ENCODE measurements at places on chromosomes 12 and 14. TPM values are rescaled to one million over a fixed set of nuclear protein-coding genes. Genes with fewer than 3 reads are reported as not detected.

DNA sequence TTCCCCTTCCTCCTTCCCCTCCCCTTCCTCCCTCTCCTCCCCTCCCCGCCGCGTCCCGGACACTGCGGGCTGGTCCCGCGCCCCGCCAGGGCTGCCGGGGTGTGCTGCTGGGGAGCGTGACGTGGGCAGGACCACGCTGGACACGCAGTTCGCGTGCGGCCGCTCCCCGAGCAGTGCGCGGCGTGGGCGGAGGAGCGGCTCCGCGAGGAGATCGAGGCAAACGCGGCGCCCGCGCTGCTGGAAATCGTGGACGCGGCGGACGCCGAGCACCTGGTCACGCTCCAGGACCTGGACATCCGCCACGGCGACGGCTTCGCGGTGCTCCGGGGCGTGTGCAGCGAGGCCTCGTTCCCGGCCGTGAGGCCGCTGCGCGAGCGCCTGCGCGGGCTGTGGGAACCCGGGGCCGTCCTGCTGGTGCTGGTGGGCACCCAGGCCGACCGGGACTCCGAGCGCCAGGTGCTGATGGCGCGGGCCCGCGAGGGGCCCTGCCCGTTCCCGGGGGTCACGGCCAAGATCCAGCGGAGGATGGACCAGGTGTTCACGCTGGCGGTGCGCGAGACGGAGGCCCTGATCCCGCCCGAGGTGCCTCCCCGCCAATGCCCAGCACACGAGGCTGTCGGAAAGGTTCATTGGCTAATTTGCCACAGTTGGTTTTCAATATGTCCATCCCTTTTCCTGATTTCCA is 84.3 kb downstream of the TNFAIP2 start:
- peak overlapping the region; percentile 94 for H3K27ac ChIP-seq
- H3K36me3 ChIP-seq: no peaks in the 10 kb centered on the region
- H3K27me3 ChIP-seq: no peaks in the 10 kb centered on the region
- peak overlapping the region; percentile 73 for H3K4me3 ChIP-seq
- no peaks in the 10 kb centered on the region for H3K4me1 ChIP-seq

Gene KCNC2
- 0.29 TPM for total RNA-seq

- no peak overlapping the region for H3K27ac ChIP-seq
- H3K36me3 ChIP-seq: no peaks in the 10 kb centered on the region
- H3K27me3 ChIP-seq: no peaks in the 10 kb centered on the region
- no peak for DNase-seq
- no peak overlapping the region for H3K4me3 ChIP-seq
- no peaks in the 10 kb centered on the region for H3K4me1 ChIP-seq
Observed at GRCh38 chr12:105315726-105316125, 14.8 kb upstream of the C12orf75 start.

- H3K27me3 ChIP-seq: no peaks in the 10 kb centered on the region
- H3K36me3 ChIP-seq: peaks cover 4% of the 10 kb centered on the region
- H3K27ac ChIP-seq: peak overlapping the region; percentile 39
Observed at GRCh38 chr12:56206452-56207166, 15.1 kb downstream of the RNF41 start.

GRCh38 chr12:19129122-19129485 is 429 bp upstream of the PLEKHA5 start:
- H3K4me1 ChIP-seq: no peaks in the 10 kb centered on the region
- peak overlapping the region; percentile 92 for H3K27ac ChIP-seq
- H3K4me3 ChIP-seq: peak overlapping the region; percentile 82

DNA sequence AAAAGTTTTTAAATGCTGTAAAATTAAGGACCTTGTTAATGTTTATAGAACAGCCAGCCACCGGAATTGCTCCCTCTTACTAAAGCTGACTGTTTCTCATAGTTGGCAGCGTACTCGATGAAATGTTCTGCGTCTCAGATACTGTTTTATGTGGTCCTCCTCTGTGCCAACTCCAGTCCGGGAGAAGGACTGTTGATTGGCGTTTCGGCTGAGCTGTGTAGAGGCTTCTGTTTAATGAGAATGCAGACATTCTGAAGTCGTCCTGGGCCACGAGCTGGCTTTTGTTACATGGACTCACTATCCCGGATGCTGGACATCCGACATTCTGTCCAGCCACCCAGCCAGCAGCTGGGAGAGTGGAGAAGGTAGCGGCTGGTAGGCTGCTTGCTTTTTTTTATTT is 75.4 kb downstream of the WDR20 start:
- H3K36me3 ChIP-seq: no peaks in the 10 kb centered on the region
- H3K27me3 ChIP-seq: no peaks in the 10 kb centered on the region
- no peak for DNase-seq
- no peak overlapping the region for H3K27ac ChIP-seq
- no peak overlapping the region for H3K4me3 ChIP-seq

GRCh38 chr12:57069523-57069922 is 9.1 kb downstream of the NEMP1 start:
- no peak for DNase-seq
- no peaks in the 10 kb centered on the region for H3K27me3 ChIP-seq
- peak overlapping the region; percentile 65 for H3K27ac ChIP-seq
- no peaks in the 10 kb centered on the region for H3K4me1 ChIP-seq

Gene KERA
- not detected for total RNA-seq

Gene PPP4R4
- total RNA-seq: 7.9 TPM

DNA sequence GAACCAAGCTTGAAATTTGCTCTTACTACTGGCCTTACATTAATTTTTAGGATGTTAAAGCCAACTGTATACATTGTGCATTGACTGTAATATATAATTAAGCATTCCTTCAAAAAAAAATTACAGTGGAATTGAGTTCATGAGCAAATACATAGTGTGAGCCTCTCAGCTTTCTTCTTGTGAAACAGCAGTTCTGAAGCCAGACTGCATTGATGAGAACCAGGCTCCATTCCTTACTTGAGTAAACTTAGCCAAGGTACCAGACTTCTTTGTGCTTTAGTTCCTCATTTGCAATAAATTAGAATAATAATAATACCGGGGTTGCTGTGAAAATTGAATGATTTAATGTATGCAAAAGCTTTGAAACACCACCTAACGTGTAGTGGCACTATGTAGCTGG is 169.5 kb downstream of the ANO4 start:
- H3K36me3 ChIP-seq: no peaks in the 10 kb centered on the region
- H3K27ac ChIP-seq: no peak overlapping the region
- no peak for DNase-seq
- no peaks in the 10 kb centered on the region for H3K27me3 ChIP-seq

Gene CMA1
- total RNA-seq: 7.2 TPM

GRCh38 chr12:94779485-94779884 is 129.1 kb upstream of the TMCC3 start:
- no peaks in the 10 kb centered on the region for H3K36me3 ChIP-seq
- H3K27ac ChIP-seq: no peak overlapping the region
- H3K4me1 ChIP-seq: no peaks in the 10 kb centered on the region
- H3K4me3 ChIP-seq: no peak overlapping the region

DNA sequence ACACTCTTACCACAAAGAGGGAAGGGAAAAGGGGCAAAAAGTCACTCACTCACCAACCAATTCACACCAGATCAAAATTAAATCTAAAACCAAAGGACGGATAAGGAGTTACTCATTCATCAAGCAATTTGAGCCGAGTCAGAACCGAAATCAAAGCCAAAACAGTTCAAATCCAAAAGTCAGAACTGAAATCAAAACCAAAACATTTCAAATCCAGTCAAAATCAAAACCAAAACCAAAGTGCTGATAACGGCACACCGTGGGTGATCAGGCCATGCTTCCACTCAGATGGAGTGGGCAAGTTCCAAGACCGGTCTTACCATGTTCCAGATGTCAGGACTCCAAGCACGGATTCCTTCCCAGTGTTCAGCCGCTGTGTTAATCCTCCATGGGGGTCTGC is 139.5 kb downstream of the SLC38A6 start:
- H3K36me3 ChIP-seq: no peaks in the 10 kb centered on the region
- no peak overlapping the region for H3K4me3 ChIP-seq
- no peak overlapping the region for H3K27ac ChIP-seq

- H3K4me3 ChIP-seq: peak overlapping the region; percentile 86
- no peaks in the 10 kb centered on the region for H3K27me3 ChIP-seq
- H3K27ac ChIP-seq: peak overlapping the region; percentile 35
Observed at GRCh38 chr12:45732250-45732649, 2.7 kb downstream of the ARID2 start.

Gene SERPINA10
- total RNA-seq: not detected

Gene LHX5
- not detected for total RNA-seq

DNA sequence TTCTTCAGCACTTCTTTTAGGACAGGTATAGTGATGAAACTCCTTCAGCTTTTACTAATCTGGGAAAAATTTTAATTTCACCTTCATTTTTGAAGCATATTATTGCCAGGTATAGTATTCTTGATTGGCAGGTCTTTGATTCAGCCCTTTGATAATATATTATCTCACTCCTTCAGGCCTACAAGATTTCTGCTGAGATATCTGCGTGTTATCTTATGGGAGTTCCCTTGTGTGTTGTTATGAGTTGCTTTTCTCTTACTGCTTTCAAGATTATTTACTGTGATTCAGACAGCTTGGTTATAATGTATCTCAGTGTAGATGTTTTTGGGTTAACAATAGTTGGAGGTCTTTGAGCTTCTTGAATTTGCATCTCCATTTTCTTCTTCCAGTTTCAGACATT is 87.4 kb downstream of the ATF7IP start:
- no peaks in the 10 kb centered on the region for H3K36me3 ChIP-seq
- no peak overlapping the region for H3K4me3 ChIP-seq
- H3K27me3 ChIP-seq: no peaks in the 10 kb centered on the region
- H3K4me1 ChIP-seq: no peaks in the 10 kb centered on the region

Gene CBLN3
- total RNA-seq: 3.8 TPM

Gene LIN7A
- total RNA-seq: 13.1 TPM

GRCh38 chr12:29147731-29148595 is 1.1 kb upstream of the FAR2 start:
- H3K27me3 ChIP-seq: no peaks in the 10 kb centered on the region
- peaks cover 9% of the 10 kb centered on the region for H3K4me1 ChIP-seq
- DNase-seq: no peak
- H3K4me3 ChIP-seq: peak overlapping the region; percentile 63

Gene NINJ2
- 6.9 TPM for total RNA-seq

GRCh38 chr14:96502621-96503305 is 581 bp downstream of the PAPOLA start:
- peak overlapping the region; percentile 99 for H3K27ac ChIP-seq
- H3K36me3 ChIP-seq: no peaks in the 10 kb centered on the region
- DNase-seq: no peak
- peak overlapping the region; percentile 95 for H3K4me3 ChIP-seq
- H3K4me1 ChIP-seq: peaks cover 15% of the 10 kb centered on the region

- H3K36me3 ChIP-seq: no peaks in the 10 kb centered on the region
- DNase-seq: no peak
- H3K4me3 ChIP-seq: no peak overlapping the region
Observed at GRCh38 chr12:97713270-97713669, 250.7 kb downstream of the RMST start.

Gene MYH6
- total RNA-seq: not detected

Gene CCDC177
- not detected for total RNA-seq

Gene BCL11B
- 3.9 TPM for total RNA-seq

GRCh38 chr12:114371250-114371649 is 34.7 kb downstream of the TBX5 start:
- no peaks in the 10 kb centered on the region for H3K36me3 ChIP-seq
- H3K4me3 ChIP-seq: no peak overlapping the region
- DNase-seq: no peak
- H3K27ac ChIP-seq: no peak overlapping the region

GRCh38 chr12:109678719-109679118 is 34.9 kb upstream of the FAM222A start:
- H3K27ac ChIP-seq: no peak overlapping the region
- no peaks in the 10 kb centered on the region for H3K27me3 ChIP-seq
- no peaks in the 10 kb centered on the region for H3K4me1 ChIP-seq
- no peak overlapping the region for H3K4me3 ChIP-seq

Gene GPR84
- total RNA-seq: not detected

Gene CNTN1
- total RNA-seq: 7.2 TPM

Gene CALCOCO1
- total RNA-seq: 218 TPM

- no peaks in the 10 kb centered on the region for H3K27me3 ChIP-seq
- no peak overlapping the region for H3K4me3 ChIP-seq
- DNase-seq: no peak
- no peaks in the 10 kb centered on the region for H3K36me3 ChIP-seq
- H3K27ac ChIP-seq: peak overlapping the region; percentile 58
- peaks cover 7% of the 10 kb centered on the region for H3K4me1 ChIP-seq
Observed at GRCh38 chr12:116325336-116325664, 47.8 kb upstream of the MED13L start.

GRCh38 chr12:105166736-105167135 is 59.2 kb downstream of the WASHC4 start:
- H3K36me3 ChIP-seq: peaks cover 11% of the 10 kb centered on the region
- H3K4me1 ChIP-seq: no peaks in the 10 kb centered on the region

Gene RD3L
- not detected for total RNA-seq

Gene TSPAN11
- total RNA-seq: 0.48 TPM

DNA sequence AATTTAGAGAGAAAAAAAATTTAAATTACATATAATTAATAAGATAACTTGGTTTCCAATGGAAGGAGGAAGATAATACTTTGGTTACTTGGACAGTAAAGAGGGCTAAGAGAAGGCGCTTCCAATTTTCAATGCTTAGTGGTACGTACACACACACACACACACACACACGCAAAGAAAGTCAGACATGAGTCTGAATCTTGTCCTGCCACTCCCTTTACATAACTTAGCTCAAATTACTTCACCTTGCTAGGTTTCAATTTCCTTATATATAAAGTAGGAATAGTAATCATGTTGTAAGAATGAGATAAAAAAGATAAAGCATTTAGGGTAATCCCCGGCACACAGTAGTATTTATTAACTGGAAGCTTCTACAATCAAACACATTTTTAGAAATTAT is 39.7 kb upstream of the VCPKMT start:
- H3K36me3 ChIP-seq: peaks cover 4% of the 10 kb centered on the region
- no peak overlapping the region for H3K27ac ChIP-seq
- no peaks in the 10 kb centered on the region for H3K4me1 ChIP-seq
- DNase-seq: no peak
- H3K4me3 ChIP-seq: no peak overlapping the region

- no peaks in the 10 kb centered on the region for H3K27me3 ChIP-seq
- no peaks in the 10 kb centered on the region for H3K4me1 ChIP-seq
- H3K4me3 ChIP-seq: no peak overlapping the region
- peak overlapping the region; percentile 14 for H3K27ac ChIP-seq
- H3K36me3 ChIP-seq: no peaks in the 10 kb centered on the region
Observed at GRCh38 chr12:47909839-47910465, 5.2 kb upstream of the VDR start.

GRCh38 chr12:52218001-52218400 is 15.0 kb upstream of the KRT7 start:
- no peaks in the 10 kb centered on the region for H3K36me3 ChIP-seq
- H3K4me3 ChIP-seq: no peak overlapping the region
- no peak for DNase-seq
